Activated effector memory CD4-positive, alpha-beta T cell treated with anti-CD3 and anti-CD28 coated beads, Interleukin-2, amount 50 U/mL, for 16 hours (primary cell): ENCODE measurements at places on chromosomes 3 and 15.

DNA sequence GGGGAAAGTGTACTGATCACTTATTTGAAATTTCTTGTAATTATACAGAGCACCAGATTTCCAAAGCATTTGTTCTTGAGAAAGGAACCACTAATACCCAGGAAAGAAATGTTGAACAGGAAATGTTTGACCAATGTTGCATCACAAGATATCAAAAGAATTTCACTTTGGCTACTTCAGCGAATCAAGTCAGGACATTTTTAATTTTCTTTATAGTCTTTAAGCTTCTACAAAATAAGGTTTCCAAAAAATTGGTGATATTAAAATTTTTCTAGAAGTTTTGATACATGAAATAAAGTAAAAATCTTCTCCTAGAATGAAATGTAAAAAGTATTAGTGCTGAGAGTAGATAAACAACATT is 421.9 kb downstream of the MECOM start:
- no peak for DNase-seq

DNA sequence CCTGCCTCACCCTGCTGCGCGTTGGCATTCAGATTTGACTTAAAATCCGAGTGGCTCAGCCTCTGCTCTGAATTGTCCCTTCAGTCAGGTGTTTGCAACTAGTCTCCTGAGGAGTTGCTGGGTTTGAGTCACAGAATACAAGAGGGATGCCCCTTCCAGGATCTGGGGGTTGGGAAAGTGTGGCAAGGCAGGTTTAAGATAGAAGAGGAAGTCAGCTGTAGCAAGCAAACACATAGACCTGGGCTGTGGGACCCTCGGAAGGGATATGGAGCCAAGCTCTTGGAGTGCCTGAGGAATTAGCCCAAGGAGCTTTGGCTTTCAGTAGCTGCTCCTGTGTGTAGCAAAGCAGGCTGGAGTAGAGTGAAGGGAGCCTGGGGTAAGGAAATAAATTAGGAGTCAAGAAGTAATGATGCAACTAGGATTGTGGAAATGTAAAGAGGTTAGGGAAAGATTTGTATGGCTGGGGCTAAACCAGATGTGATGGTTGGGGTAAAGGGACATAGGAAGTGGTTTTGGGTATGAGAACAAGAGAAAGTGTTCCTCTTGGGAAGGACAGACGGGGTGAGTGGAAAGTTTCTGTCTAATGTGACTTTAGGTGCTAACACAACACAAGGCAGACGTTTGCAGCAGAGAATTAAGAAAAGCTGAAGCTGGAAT is 41.2 kb downstream of the RAB7A start:
- no peak for DNase-seq

DNA sequence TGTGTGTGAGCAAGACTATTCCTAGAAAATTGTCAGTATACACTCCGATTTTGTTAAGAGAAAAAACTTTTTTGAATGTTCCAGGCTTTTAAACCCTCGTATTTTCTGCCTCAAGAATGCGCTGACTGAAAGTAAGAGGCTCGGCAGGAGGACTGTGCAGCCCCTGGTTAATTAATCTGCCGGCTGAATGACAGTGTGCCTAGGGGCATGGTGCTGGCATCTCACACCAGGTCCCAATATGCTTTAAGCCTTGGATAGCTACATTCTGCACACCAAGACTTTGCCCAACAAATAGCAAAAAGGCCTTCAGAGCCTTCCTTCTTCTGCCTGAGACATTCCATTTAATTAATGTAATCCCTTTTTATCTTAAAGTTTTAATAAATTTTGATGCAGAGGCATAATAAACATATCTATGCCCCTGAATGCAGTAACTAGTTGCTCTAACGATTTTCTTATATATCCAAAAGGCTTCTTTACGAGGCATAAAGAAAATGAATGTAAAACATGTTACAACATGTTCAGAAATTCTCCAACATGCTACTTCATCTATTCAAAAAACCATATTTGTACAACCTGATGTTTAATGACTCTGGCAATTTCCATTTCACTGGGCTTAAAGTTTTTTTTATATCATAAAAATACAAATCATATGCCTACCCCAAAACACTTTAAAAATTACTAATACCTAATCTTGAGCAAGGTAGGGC is 37.9 kb downstream of the DPH6 start:
- no peak for DNase-seq

- DNase-seq: no peak
Observed at GRCh38 chr15:47792231-47792630, 74.9 kb downstream of the SEMA6D start.

- peak; percentile 90 for DNase-seq
Observed at GRCh38 chr15:67082007-67082536, 16.7 kb downstream of the SMAD3 start.

- no peak for DNase-seq
Observed at GRCh38 chr15:61989667-61990066, 70.6 kb downstream of the VPS13C start.

DNA sequence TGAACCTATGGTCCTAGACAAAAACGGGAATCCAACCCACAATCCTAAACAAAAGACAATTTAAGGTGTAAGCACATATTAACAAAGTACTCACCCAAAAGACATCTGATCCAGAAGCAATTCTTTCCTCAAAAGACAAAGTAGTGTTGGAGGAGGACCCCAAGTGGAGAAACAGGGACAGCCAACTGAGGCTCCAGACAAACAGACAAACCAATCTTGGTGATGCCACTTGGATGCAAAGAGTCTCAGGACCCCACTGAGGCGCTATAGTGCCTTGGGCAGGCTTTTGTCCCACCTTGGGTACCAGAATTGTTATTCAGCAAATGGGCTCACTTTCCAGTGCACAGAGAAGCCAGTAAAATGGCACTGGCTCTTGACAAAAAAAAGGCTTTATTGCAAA is 613.8 kb downstream of the DIPK2A start:
- no peak for DNase-seq

DNA sequence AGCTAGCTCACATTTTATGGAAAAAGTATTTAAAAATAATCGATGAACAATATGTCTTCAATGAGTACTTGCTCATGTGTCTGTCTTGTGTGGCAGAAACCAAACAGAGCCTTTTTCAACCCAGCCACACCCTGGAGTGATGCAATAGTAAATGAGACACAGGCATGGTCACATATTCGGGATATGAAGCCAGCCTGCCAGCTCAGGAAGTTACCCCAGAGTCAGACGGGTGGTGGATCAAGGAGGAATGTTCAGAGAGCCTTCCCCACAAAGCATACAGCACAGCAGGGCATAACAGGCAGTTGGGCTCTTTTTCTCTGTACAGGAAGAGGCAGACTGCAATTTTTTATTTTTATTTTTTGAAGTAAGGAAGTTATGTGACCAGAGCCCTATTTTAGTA is 27.3 kb downstream of the LARP6 start:
- DNase-seq: no peak

GRCh38 chr3:94694894-94695293 is 632.0 kb downstream of the NSUN3 start:
- DNase-seq: no peak

DNA sequence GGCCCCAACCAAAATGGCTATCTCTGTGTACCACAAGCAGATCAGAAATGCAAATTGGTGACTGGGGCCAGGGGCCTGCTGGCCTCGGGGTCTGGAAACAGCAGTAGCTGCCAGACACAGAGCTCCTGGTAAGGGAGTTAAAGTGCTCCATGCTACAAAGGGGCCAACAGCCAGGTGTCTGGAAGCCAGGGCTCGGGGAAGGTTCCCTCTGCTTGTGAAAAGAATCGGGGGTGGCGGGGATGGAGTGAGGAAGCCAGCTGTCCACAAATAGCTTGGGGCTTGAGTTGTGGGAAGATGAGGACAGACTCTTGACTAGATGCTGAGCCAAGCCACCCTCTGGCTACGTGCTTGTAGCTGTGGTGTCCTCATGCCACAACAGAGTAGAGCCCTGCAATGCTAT is 39.3 kb downstream of the CHRD start:
- DNase-seq: no peak

- DNase-seq: no peak
Observed at GRCh38 chr3:84968701-84969235, 10.0 kb downstream of the CADM2 start.

DNA sequence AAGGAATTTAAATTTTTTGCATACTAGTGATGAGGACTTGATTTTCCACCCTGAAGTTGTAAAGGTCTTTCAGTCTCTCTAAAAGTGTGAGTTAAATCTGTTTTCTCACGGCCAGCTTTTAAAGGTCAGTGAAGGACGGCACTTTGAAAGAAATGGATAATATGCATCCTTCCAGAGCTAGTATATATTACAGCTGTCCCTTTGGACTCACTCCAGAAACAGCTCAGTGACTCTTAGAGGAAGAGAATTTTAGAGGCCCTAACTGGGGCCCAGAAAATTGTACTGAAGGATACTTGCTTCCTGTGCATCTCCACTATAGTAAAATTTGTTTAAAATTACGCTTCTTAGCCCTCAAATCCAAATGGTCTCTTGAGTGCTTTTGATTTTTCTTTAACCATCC is 41.6 kb downstream of the PIK3CA start:
- no peak for DNase-seq

- no peak for DNase-seq
Observed at GRCh38 chr3:176712191-176712590, 485.1 kb downstream of the TBL1XR1 start.

DNA sequence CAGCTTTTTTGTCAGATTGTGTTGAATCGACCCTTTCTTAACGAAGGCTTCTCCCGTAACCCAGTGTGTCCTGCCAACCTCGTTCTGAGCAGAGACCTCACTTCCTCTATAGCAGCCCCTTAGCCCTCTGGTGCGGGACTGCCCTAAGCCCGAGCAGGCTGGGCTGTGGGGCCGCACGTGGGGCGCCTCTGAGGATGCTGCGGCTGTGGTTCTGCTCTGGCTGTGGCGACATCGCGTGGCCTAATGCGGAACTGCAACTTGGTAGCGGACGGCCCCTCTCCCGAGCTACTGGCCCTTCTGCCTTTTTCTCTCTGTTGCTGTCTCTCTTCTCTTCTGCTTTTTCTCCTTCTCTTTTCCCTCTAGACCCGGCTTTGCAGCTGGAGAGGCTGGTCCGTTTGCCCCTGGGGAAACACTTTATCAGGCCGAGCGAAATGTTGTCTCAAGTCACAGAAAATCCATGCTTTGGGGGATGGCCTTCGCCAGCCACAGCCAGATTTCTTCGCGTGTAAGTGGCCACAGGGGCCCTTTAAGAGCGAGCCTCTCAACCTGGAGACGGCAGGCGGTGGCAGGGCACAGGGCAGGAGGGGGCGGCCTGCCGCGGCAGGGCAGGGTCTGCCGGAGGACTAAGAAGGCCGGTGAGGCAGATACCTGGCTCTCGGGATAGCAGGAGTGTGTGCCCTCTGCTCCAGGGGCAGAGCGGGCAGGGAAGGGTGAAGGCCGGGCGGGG is 19.4 kb upstream of the KIF23 start:
- peak; percentile 94 for DNase-seq
